Activated CD4-positive, alpha-beta T cell treated with anti-CD3 and anti-CD28 coated beads, Interleukin-2, amount 50 U/mL, for 24 hours (primary cell): ENCODE measurements at places on chromosomes 1 and 21.

DNA sequence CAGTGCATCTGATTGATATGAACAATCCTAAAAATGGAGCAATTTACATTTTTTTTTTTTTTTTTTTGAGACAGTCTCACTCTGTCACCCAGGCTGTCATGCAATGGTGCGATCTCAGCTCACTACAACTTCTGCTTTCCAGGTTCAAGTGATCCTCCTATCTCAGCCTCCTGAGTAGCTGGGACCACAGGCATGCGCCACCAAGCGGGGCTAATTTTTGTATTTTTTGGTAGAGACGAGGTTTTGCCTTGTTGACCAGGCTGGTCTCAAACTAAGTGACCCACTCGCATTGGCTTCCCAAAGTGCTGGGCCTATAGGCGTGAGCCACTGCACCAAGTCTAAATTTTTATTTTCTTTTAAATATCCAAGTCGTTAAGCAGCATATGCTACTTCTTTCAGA lies 109.0 kb downstream of the FAF1 start:
- no peak for DNase-seq

DNA sequence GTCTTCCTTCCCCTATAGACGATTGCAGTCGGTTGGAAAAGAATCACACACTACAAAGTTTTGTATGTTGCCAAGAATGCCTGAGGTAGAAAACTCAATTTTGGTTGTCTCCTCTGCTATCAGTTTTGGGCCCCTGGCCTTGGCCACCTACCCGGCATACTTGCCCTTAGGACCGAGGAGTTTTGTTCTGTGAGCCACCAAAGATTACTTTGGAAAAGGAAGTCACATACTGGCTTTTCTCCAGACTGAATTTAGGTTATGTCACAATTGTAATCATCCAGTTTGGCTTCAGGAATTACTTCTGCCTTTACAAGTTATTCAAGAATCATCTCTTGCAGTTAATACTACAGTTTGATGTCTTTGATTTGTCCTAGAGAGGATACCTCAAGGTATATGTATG lies 71.4 kb downstream of the RGL1 start:
- no peak for DNase-seq

GRCh38 chr1:42567038-42567437 lies 91.2 kb upstream of the PPIH start:
- DNase-seq, result no peak

GRCh38 chr1:7384679-7385078 lies 386.4 kb upstream of the VAMP3 start:
- DNase-seq, result no peak

DNA sequence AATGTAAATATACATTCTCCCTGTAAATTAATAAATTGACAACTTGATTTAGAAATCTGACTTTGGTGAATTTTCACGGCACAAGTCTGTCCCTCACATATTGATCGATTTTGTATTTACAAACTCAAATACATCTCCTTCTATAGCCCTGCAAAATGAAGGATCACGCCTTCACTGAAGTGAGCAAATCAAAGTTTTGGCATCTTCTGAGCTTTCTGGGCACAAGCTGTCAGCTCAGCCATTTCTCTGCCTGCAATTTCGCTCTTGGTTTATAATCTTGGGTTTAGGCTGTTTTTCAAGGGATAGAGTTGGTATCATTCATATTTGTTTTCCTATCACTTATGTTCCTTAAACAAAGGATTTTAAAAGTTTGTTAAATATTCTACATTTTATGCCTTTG lies 25.8 kb downstream of the ANP32E start:
- DNase-seq, result no peak

GRCh38 chr1:33414879-33415278 lies 16.0 kb downstream of the PHC2 start:
- no peak for DNase-seq

GRCh38 chr1:51733793-51734522 lies 117.1 kb downstream of the OSBPL9 start:
- DNase-seq, result no peak
